ENCODE measurements at places on chromosomes 7 and 10.

DNA sequence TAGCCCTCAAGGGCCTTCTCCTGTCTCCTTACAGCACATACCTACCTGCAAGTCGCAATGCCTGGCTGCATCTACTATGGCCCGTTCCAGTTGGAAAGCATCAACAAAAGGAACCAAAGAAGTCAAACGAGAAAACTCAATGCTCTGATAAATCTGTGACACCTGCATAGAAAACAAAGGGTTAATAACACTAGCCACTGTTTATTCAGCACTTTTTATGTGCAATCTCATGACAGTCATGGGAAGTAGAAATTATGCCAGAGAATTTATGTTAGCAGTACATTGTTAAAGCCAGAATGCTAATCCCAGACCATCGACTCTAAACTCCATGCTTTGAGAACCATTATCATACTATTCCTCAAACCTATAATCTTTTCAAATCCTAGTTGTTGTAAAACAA is 21.1 kb downstream of the EIF3A start:
- DNase-seq = no peak

- no peak for DNase-seq
Measured at GRCh38 chr7:44258865-44259546, 58.2 kb downstream of the YKT6 start.

GRCh38 chr10:65496541-65496940 is 1429.3 kb upstream of the LRRTM3 start:
- DNase-seq = no peak

DNA sequence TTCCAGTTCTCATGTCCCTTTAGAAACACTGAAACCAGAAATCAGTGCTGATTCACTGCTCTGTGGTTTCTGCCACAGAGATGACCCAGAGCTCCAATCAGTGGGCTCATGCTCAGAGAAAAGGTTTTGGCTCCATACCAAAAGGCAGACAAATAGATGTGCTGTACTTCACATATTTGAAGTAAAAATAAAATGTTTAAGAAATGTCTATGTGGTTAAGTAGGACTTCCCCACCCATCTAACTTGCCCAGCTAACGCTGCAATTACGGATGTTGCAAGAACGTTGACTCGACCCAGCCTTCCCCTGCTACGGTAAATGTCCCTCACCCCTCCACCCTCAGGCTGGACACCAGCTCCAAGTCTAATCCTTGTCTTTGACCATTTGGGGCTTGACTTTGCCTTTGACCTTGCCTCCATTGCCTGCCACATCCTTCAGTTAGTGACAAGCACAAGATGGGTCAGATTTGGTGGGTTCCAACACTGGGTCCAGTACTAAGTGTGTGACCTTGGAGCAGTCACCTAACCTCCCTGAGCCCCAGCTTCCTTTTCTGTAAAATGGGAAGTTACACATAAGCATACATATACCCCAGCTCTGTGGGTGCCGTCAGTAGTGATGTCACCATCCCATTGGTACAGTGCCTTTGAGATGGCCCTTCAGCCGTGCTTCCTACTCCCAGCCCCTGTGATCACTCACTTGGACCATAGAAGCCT is 95.8 kb downstream of the CHST15 start:
- DNase-seq = peak; percentile 83

DNA sequence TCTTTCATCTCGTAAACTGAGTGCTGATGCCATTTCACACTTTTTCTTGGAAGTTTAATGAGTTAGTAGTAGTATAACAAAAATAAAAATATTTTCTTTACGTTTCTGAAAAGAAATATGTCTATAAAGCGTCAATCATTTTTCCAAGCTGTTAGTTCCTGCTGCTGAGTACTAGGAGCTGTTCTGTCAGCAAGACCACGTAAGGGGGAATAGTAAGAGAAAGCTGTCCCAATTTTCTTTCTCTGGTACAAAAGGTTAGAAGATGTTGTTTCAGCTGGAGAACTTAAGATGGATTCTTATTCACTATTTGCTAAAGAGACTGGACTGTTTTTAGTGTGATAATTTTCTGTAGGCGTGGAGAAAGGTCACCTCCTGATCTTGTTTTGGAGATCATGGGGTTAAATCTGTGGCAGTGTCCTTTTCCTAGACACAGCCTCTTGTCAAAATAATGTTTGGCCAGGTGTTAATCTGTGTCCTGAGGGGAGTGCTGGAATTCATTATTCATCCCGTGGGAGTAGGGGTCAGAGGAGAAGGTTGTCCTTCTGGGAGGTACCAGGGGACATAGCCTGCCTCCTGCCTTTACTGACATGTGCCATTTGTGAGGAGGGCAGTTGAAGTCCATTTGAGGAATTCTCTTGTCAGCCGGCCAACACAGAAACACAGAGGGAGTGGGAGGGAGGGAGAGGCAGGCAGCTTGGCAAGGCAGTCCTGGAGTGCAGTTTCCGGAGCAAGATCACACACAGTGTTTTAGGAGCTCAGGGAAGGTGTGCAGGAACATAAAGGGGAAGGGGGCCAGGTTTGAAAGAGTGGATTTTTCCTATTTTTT is 368.7 kb downstream of the AUTS2 start:
- peak; percentile 22 for DNase-seq

GRCh38 chr10:76382381-76382851 is 951.0 kb downstream of the LRMDA start:
- DNase-seq = peak; percentile 68

GRCh38 chr10:71773221-71773971 is at the start of gene VSIR:
VSIR (minus strand) TSS chr10:71773520; CDS start chr10:71773439, 81 bp downstream.
- DNase-seq = peak; percentile 78

- DNase-seq = no peak
Measured at GRCh38 chr10:104809288-104810090, 168.4 kb downstream of the SORCS3 start.

- no peak for DNase-seq
Measured at GRCh38 chr7:100678291-100678984, 4.9 kb downstream of the GNB2 start.

- DNase-seq = peak; percentile 47
Measured at GRCh38 chr7:44473295-44473694, 17.2 kb downstream of the NUDCD3 start.

DNA sequence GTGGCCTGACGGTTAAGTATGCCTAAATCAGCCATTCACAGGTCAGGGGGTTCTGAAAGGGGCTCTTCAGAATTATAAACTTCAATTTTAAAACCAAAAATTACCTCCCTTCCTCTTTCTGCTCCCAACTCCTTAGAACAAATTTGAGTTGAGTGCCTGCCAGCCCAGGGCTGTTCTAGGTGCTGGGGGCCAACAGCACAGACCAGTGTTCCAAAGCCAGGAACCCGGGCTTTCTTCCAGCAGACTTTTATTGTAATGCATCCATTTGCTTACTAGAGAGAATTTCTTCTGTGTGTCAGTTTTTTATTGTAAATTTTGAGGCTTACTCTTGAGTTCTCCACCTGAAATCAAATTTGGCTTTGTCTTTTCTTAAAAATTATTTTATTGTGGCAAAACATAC is 238.5 kb downstream of the CACNB2 start:
- no peak for DNase-seq

DNA sequence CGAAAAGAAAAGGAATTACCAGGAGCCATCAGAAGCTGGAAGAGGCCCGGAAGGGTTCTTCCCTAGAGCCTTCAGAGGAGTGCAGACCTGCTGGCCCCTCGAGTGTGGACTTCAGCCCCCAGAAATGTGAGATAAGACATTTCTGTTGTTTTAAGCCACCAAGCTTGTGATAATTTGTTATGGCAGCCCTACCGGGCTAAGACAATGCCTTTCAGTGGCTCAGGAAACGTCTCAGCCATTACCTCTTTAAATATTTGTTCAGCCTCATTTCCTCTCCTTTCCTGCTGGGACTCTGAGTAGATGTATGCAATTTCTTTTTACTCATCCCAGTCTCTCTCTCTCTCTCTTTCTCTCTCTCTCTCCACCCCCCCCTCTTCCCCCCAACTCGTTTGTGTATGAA is 174.7 kb upstream of the GRB10 start:
- no peak for DNase-seq

GRCh38 chr10:6167456-6167855 is 35.3 kb upstream of the PFKFB3 start:
- DNase-seq = no peak

- DNase-seq = no peak
Measured at GRCh38 chr10:79316671-79317431, 30.4 kb upstream of the PPIF start.

GRCh38 chr7:146096994-146097393 is 19.6 kb upstream of the CNTNAP2 start:
- DNase-seq = no peak

DNA sequence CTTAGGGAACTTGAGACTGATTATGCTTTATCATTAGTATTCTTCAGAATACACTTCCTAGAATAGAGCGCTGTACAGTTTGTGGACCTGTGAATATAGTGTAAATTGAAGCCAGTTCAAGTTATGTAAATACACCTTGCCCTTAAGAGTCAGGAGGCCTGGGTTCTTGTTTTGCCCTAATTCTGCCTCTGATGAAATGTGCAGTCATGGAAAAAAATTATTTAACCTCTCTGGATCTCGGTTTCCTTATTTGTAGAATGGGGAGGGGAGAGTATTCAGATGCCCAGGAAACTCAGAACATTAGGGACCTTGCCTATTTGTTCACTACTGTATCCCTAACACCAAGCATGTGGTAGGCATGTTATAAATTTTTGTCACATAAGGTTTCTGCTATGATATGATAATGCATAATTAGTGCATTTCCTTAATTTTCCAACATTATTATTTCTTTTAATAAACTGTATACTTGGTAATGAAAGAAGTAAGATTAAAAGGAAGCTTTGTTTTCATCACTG is 1.3 kb downstream of the EXOC6 start:
- no peak for DNase-seq

- no peak for DNase-seq
Measured at GRCh38 chr7:120915314-120916105, 35.1 kb upstream of the ING3 start.

DNA sequence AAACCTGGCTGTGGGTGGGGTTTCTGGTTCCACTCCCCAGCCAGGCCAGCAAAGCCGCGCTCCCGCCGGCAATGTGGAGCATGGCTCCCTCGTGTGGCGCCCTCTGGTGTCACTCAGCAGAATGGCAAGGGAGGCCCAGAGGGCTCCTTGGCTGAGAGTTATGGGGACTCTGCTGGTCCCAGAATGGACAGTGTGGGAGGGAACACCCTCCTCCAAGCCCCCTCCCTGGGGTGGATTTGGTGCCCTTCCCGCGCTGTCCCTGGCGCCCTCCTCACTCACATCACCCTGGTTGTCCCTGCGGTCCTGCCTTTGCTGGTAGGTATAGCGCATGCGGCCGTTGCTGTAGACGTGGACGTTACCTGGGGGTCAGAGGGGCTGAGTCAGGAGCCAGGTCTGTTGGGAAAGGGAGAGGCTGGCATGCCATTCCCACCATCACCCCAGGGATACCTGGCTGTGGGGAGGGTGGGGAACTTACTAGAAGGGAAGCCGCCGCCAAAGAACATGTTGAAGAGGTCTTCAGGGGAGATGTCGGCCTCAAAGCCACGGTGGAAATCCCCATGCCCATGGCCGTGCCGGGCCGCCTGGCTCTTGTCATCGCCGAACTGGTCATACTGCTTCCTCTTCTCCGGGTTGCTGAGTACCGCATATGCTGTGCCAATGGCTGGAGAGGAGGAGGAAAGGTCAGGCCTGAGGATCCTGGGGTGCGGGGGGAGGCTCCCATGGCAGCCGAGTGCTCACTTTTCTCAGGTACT is 14.0 kb downstream of the DNAJB12 start:
- DNase-seq = peak; percentile 60

DNA sequence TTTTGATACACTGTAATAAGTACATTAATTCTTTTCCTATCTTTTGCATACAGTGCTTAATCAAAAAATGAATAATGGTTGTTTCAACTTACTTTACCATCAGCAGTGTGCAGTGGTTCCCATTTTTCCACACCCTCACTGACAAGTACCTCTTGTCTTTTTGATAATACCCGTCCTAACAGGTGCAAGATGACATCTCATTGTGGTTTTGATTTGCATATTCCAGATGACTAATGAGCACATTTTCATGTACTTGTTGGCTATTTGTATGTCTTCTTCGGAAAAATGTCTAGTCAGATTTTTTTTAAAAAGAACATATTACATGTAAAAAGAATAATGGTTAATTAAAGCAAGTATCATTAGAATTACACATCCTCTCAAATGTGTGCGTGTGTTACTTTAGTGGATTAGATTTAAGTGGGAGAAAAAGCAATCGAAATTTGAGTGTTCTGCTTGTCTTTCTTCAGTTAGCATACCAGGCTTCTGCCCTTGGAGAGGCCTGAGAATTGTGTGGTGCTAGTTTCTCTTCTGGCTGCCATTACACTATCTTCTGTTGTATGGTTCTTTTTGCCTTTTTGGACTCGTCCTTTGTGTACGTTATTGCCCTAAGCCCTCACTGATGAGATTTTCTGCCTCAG is 291.2 kb downstream of the AUTS2 start:
- no peak for DNase-seq

GRCh38 chr7:146175716-146176115 is 59.1 kb downstream of the CNTNAP2 start:
- peak; percentile 25 for DNase-seq

- DNase-seq = no peak
Measured at GRCh38 chr7:121480058-121480457, 84.0 kb upstream of the FAM3C start.

- no peak for DNase-seq
Measured at GRCh38 chr7:100865938-100866728, 1.1 kb upstream of the TRIP6 start.

- no peak for DNase-seq
Measured at GRCh38 chr7:159088016-159088865, 56.4 kb downstream of the VIPR2 start.

DNA sequence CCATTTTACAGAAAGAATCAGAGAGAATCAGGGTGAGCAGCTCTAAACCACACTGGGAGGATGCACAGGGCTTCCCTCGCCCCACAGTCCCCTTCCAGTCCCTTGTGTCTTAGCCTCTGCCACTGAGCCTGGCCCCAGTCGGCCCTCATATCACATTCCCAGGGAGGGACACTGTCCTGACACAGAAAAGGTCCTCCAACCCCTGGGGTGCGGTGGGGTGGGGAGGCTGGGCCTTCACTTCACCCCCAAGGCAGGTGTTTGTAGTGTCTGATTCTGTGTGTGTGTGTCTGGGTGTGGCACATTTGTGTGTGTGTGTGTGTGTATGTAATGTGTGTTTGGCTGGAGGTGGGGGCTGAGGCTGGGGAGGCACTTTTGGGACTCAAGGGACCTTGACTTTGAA is 1.8 kb upstream of the KCP start:
- no peak for DNase-seq

DNA sequence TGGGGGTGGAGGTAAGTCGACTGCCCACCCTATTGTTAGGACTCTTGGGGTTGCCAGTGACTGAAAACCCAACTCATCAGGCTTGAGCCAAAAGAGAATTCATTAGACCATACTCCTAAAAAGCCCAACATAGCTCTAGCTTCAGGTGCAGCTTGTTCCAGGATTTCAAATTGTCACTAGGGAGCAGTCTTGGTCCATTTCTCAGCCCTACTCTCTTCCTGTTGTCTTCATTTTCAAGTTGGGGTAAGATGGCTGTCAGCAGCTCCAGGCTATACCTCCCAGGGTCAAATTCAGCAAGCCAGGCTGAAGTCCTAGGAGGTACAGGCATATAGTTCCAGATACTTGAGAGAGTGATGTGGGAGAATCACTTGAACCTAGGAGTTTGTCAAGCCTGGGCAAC is 14.9 kb upstream of the COL13A1 start:
- DNase-seq = peak; percentile 79
